Transverse colon (tissue), 4 donors: ENCODE measurements at places on chromosomes 6 and 20. TPM values are rescaled to one million over a fixed set of nuclear protein-coding genes. Genes with fewer than 3 reads are reported as not detected.

- H3K4me3 ChIP-seq = no peak overlapping the region
- no peaks in the 10 kb centered on the region for H3K36me3 ChIP-seq
- no peaks in the 10 kb centered on the region for H3K27me3 ChIP-seq
- no peak for DNase-seq
- no peak overlapping the region for H3K27ac ChIP-seq
Observed at GRCh38 chr6:40695750-40696415, 108.7 kb upstream of the LRFN2 start.

DNA sequence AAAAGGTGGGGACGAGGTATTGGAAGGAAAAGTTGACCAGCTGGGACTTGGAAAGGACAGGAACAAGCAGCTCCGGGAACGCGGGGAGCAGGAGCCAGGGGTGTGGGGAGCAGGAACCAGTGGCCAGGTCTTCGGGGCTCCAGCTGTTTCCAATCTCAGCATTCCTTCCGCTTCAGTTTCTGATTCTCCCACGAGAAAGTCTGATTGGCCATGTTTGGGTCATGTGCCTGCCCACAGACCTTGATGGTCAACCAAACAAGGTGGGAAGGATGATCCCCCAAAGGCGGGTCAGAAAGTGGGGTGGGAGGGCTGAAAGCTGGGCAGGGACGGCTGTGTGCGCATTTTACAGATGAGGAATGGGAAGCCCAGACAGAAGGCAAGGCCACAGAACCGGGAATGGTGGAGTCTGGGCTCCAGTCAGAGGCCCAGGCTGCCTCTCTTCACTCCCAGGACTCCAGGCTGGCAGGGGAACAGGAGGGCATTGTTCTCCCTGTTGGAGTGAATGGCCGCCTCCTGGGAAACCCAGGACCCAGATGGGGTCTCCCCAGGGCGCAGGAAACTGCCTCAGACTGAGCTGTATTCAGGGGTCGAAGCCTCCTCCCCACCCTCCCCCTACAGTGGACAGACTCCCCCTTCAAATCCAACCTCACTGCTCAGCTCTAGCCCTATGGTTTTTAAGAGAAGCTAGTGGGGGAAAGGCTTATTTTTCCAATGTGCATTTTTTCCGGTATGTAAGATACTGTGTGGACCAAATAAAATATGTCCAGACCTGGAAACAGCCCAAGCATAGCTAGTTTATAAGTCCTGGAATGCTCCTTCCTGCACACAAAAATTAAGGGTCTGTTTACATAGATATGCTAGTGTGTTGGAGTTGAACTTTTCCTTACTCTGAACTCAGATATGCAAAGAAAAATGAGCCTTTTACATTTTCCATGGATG lies 12.2 kb upstream of the PTGIS start:
- H3K27me3 ChIP-seq = no peaks in the 10 kb centered on the region
- peaks cover 22% of the 10 kb centered on the region for H3K4me1 ChIP-seq
- H3K4me3 ChIP-seq = no peak overlapping the region
- no peak for DNase-seq

GRCh38 chr20:39873286-39873685 lies 815.8 kb downstream of the MAFB start:
- H3K4me3 ChIP-seq = no peak overlapping the region
- no peaks in the 10 kb centered on the region for H3K27me3 ChIP-seq
- H3K4me1 ChIP-seq = peaks cover 8% of the 10 kb centered on the region
- DNase-seq = no peak
- no peak overlapping the region for H3K27ac ChIP-seq

GRCh38 chr6:39273406-39273821 lies 40.8 kb downstream of the KCNK17 start:
- no peaks in the 10 kb centered on the region for H3K27me3 ChIP-seq
- H3K4me1 ChIP-seq = no peaks in the 10 kb centered on the region
- H3K4me3 ChIP-seq = no peak overlapping the region

- H3K27me3 ChIP-seq = no peaks in the 10 kb centered on the region
- peaks cover 12% of the 10 kb centered on the region for H3K4me1 ChIP-seq
- H3K36me3 ChIP-seq = no peaks in the 10 kb centered on the region
- DNase-seq = no peak
- H3K27ac ChIP-seq = no peak overlapping the region
Observed at GRCh38 chr6:131655951-131656350, 18.8 kb downstream of the ENPP3 start.

KHDRBS2 gene
- 1.6 TPM for total RNA-seq

DNA sequence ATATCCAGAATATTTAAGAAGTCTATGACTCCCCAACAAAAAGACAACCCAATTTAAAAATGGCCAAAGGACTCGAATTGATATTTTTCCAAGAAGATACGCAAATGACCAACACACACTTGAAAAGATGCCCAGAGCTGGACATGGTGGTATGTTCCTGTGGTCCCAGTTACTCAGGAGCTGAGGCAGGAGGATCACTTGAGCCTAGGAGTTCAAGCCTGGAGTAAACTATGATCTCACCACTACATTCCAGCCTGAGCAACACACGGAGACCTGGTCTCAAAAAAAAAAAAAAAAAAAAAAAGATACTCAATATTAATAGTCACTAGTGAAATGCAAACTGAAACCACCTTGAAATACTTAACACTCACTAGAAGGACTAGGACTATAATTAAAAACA lies 12.2 kb upstream of the ARMC2 start:
- no peak for DNase-seq
- H3K4me3 ChIP-seq = no peak overlapping the region
- no peaks in the 10 kb centered on the region for H3K27me3 ChIP-seq
- no peak overlapping the region for H3K27ac ChIP-seq
- H3K36me3 ChIP-seq = no peaks in the 10 kb centered on the region
- no peaks in the 10 kb centered on the region for H3K4me1 ChIP-seq
